ENCODE measurements at places on chromosomes 2 and 18. TPM values are rescaled to one million over a fixed set of nuclear protein-coding genes. Genes with fewer than 3 reads are reported as not detected.
A peak's percentile ranks its signal among the peaks of the same experiment; 100 is the strongest.

GRCh38 chr2:42035241-42035640, 12.6 kb upstream of the PKDCC start:
- no peaks in the 10 kb centered on the region for H3K36me3 ChIP-seq
- no peak overlapping the region for H3K4me3 ChIP-seq
- no peak overlapping the region for H3K27ac ChIP-seq
- no peaks in the 10 kb centered on the region for H3K27me3 ChIP-seq
- peaks cover 25% of the 10 kb centered on the region for H3K4me1 ChIP-seq

DNA sequence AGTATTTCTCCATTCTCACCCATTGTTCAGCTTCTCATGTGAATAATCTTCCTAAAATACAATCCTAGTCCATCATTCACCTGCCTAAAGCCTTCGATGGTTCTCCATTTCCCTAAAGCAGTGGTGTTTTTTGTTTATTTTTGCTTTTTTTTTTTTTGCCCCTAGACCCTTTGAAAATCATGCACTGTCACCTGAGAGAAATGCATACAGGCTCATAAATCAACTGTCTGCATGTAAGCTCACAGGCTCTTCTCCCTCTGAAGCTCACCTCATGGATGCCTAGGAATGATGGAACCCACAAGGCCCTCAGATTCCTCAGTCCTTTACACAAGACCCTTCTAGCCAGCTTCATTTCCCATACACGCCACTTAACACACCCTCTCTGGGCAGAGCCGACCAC, 31.5 kb downstream of the B4GALT6 start:
- H3K4me1 ChIP-seq, result peaks cover 2% of the 10 kb centered on the region
- DNase-seq, result no peak
- no peaks in the 10 kb centered on the region for H3K27me3 ChIP-seq
- no peak overlapping the region for H3K27ac ChIP-seq
- H3K36me3 ChIP-seq, result no peaks in the 10 kb centered on the region

- no peaks in the 10 kb centered on the region for H3K4me1 ChIP-seq
- no peak overlapping the region for H3K27ac ChIP-seq
- H3K36me3 ChIP-seq, result no peaks in the 10 kb centered on the region
- no peak overlapping the region for H3K4me3 ChIP-seq
- no peaks in the 10 kb centered on the region for H3K27me3 ChIP-seq
Measured at GRCh38 chr18:66724664-66725356, 120.9 kb upstream of the CDH19 start.

DNA sequence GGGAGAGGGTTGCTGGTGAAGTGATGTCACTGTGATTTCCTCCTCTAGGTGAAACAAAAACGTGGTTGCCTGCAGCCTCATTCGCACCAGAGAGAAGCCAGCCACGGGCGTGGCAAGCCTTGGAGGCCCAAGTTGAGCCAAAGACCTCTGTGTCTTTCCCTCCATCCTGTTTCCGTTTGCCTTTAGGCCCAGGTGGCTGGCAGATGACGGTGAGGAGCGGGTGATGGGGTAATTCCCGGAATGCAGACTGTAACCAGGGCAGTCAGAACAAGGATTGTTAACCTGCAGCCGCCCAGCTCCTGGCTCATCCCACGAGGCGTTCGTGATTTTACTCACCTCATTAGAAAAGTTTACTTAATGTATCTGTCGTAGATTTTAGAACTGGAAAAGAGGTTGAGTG, 14.4 kb downstream of the CTIF start:
- no peaks in the 10 kb centered on the region for H3K36me3 ChIP-seq
- DNase-seq, result no peak
- no peak overlapping the region for H3K27ac ChIP-seq
- peaks cover 4% of the 10 kb centered on the region for H3K4me1 ChIP-seq
- H3K4me3 ChIP-seq, result no peak overlapping the region

GRCh38 chr2:19677825-19678518, 223.8 kb downstream of the TTC32 start:
- DNase-seq, result no peak
- H3K4me3 ChIP-seq, result no peak overlapping the region
- peaks cover 12% of the 10 kb centered on the region for H3K27me3 ChIP-seq
- no peaks in the 10 kb centered on the region for H3K4me1 ChIP-seq
- no peaks in the 10 kb centered on the region for H3K36me3 ChIP-seq

- no peaks in the 10 kb centered on the region for H3K36me3 ChIP-seq
- H3K4me3 ChIP-seq, result peak overlapping the region; percentile 27
- peak; percentile 69 for DNase-seq
- H3K27me3 ChIP-seq, result peaks cover 12% of the 10 kb centered on the region
Measured at GRCh38 chr2:106542746-106543359, 55.7 kb downstream of the CD8B2 start.

GRCh38 chr18:80033181-80034067, 810 bp upstream of the RBFA start:
- H3K27ac ChIP-seq, result peak overlapping the region; percentile 87
- peaks cover 9% of the 10 kb centered on the region for H3K4me1 ChIP-seq
- H3K36me3 ChIP-seq, result no peaks in the 10 kb centered on the region
- H3K27me3 ChIP-seq, result no peaks in the 10 kb centered on the region

GRCh38 chr2:88639865-88640264, 12.6 kb upstream of the EIF2AK3 start:
- no peaks in the 10 kb centered on the region for H3K36me3 ChIP-seq
- H3K4me3 ChIP-seq, result no peak overlapping the region
- H3K27ac ChIP-seq, result no peak overlapping the region
- H3K27me3 ChIP-seq, result no peaks in the 10 kb centered on the region
- no peak for DNase-seq
- no peaks in the 10 kb centered on the region for H3K4me1 ChIP-seq

DNA sequence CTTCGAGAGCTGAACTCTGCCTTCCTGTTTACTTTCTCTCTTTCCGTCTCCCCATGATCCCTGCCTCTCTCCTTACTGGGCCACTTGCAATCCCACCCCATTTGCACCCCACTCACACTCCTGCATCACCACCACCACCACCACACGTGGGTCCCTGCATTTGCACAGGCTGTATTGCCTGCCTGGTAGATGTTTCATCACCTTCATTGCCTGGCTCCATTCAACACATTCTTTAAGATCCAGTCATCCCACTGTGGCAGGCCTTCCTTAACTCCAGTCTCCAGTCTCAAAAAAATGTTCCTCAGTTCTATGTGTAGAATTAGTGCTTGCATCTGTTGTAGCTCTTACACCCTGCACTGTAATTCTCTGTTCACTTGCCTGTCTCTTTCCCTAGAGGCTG, 13.9 kb downstream of the NOSTRIN start:
- H3K27ac ChIP-seq, result no peak overlapping the region
- DNase-seq, result no peak

DNA sequence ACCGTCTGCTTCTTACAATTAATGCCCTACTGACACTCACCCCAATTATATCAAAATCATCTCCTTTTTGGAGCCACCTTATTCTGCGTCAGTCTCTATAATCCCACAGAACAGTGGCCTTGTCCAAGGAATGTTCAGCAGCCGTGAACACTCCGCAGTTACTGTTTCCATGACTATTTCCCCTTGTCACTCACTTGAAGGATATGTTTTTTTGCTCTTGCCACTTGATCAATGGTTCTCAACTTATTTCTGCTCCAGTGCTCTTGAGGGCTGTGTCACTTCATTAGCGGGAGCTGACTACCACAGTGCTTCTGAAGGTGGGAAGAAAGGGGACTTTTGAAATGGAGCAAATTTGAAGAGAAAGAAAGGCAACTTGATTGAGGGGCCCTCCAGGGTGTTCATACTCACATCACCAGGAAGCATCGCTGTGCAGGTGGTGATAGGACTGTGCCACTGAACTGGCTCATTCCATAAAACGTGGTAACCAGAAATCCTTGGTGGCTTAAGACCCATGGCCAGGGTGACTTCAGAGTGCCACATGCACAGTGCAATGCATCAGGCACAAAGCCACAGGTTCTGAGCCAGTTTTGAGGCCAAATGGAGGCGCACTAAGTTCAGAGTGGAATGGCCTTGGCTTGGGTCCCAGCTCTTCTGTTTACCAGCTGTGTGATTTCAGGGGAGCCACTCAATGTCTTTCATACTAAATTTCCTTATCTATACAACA, 320.6 kb upstream of the RAB12 start:
- no peaks in the 10 kb centered on the region for H3K4me1 ChIP-seq
- H3K27ac ChIP-seq, result no peak overlapping the region
- H3K4me3 ChIP-seq, result no peak overlapping the region
- H3K36me3 ChIP-seq, result no peaks in the 10 kb centered on the region

GRCh38 chr18:74019864-74020263, 127.8 kb downstream of the FBXO15 start:
- no peaks in the 10 kb centered on the region for H3K27me3 ChIP-seq
- no peak for DNase-seq
- H3K36me3 ChIP-seq, result no peaks in the 10 kb centered on the region
- H3K4me1 ChIP-seq, result peaks cover 8% of the 10 kb centered on the region
- no peak overlapping the region for H3K27ac ChIP-seq

- no peak overlapping the region for H3K4me3 ChIP-seq
- DNase-seq, result peak; percentile 75
- peaks cover 30% of the 10 kb centered on the region for H3K4me1 ChIP-seq
- H3K36me3 ChIP-seq, result no peaks in the 10 kb centered on the region
Measured at GRCh38 chr2:241545106-241545505, 13.4 kb upstream of the BOK start.

- peak overlapping the region; percentile 83 for H3K4me3 ChIP-seq
- DNase-seq, result peak; percentile 75
- H3K27ac ChIP-seq, result peak overlapping the region; percentile 49
- no peaks in the 10 kb centered on the region for H3K36me3 ChIP-seq
Measured at GRCh38 chr2:36356298-36356989, 866 bp downstream of the CRIM1 start.

GRCh38 chr2:120347396-120348060, 1.6 kb downstream of the INHBB start:
- peaks cover 13% of the 10 kb centered on the region for H3K4me1 ChIP-seq
- H3K36me3 ChIP-seq, result no peaks in the 10 kb centered on the region
- peaks cover 57% of the 10 kb centered on the region for H3K27me3 ChIP-seq
- H3K4me3 ChIP-seq, result no peak overlapping the region
- no peak overlapping the region for H3K27ac ChIP-seq
- no peak for DNase-seq

- no peak overlapping the region for H3K4me3 ChIP-seq
- DNase-seq, result no peak
- H3K4me1 ChIP-seq, result peaks cover 28% of the 10 kb centered on the region
- peaks cover 11% of the 10 kb centered on the region for H3K27me3 ChIP-seq
- no peaks in the 10 kb centered on the region for H3K36me3 ChIP-seq
- H3K27ac ChIP-seq, result no peak overlapping the region
Measured at GRCh38 chr2:27121906-27122305, 1.7 kb upstream of the ABHD1 start.

DNA sequence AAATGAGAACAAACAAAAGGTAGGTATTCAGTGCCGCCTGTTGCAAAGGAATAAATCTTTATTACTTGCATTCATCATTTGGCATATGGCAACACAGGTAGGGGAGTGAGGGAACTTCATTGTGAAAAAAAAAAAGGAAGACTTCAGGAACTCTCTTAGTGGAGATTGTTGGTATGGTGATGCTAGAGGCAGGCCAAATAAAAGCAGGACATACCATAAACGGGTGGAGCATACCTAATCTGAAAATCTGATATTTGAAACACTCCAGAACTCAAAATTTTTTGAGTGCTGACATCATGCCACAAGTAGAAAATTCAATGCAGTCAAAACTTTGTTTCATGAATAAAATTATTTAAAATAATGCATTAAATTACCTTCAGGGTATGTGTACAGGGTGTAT, 425.8 kb upstream of the SYT4 start:
- H3K36me3 ChIP-seq, result no peaks in the 10 kb centered on the region
- H3K4me3 ChIP-seq, result no peak overlapping the region
- H3K27ac ChIP-seq, result no peak overlapping the region
- H3K27me3 ChIP-seq, result no peaks in the 10 kb centered on the region
- no peak for DNase-seq

DNA sequence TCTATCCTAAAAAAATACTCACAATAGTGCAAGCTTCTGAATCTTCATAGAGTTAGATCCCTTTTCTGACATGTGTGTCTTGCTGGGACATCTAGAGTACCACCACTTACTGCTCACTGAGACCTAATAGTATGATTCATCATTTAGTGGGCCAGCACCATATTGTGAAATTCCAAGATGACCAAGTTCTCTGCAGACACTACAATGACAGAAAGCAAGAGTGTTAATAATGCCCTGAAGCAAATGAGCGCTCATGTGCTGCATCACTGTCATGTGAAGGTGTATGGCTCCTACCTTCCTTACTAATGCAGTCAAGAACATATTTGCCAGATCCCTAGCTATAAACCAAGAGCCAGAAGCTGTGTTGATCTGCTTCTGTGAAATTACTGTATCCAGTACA, 606.2 kb upstream of the NXPH2 start:
- no peak for DNase-seq
- no peak overlapping the region for H3K27ac ChIP-seq
- H3K4me1 ChIP-seq, result no peaks in the 10 kb centered on the region

- no peaks in the 10 kb centered on the region for H3K36me3 ChIP-seq
- no peak overlapping the region for H3K27ac ChIP-seq
- DNase-seq, result no peak
- H3K4me1 ChIP-seq, result no peaks in the 10 kb centered on the region
- H3K4me3 ChIP-seq, result no peak overlapping the region
Measured at GRCh38 chr2:64672708-64673107, 19.0 kb upstream of the SERTAD2 start.

GRCh38 chr2:152611458-152612231, 105.6 kb downstream of the PRPF40A start:
- peaks cover 8% of the 10 kb centered on the region for H3K4me1 ChIP-seq
- peak overlapping the region; percentile 37 for H3K27ac ChIP-seq
- no peaks in the 10 kb centered on the region for H3K36me3 ChIP-seq

DNA sequence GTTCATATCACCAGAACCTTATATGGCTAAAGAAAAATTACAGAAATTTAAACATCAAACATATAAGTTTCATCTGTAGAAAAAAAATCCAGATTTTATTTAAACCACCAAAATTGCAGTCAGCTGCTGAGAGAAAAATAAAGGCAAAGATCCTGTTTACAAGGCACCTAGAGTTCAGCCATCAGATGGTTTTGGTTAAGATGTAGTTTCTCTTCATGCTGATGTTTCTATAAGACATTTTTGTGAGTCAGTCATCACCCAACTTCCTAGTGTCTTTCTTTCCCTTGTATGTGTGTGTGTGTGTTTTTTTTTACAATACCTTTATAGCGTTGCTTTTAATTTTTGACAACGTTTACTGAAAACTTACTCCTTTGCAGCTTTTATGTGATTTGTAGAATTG, 26.1 kb upstream of the MMADHC start:
- no peaks in the 10 kb centered on the region for H3K4me1 ChIP-seq
- H3K27ac ChIP-seq, result no peak overlapping the region
- H3K27me3 ChIP-seq, result no peaks in the 10 kb centered on the region
- no peak overlapping the region for H3K4me3 ChIP-seq
- no peaks in the 10 kb centered on the region for H3K36me3 ChIP-seq

GRCh38 chr2:106189325-106189724, 4.8 kb downstream of the UXS1 start:
- H3K27ac ChIP-seq, result no peak overlapping the region
- no peak for DNase-seq
- H3K4me1 ChIP-seq, result no peaks in the 10 kb centered on the region
- no peaks in the 10 kb centered on the region for H3K36me3 ChIP-seq
- no peak overlapping the region for H3K4me3 ChIP-seq
- no peaks in the 10 kb centered on the region for H3K27me3 ChIP-seq

- no peak for DNase-seq
- H3K27ac ChIP-seq, result no peak overlapping the region
- H3K4me3 ChIP-seq, result no peak overlapping the region
- no peaks in the 10 kb centered on the region for H3K36me3 ChIP-seq
- no peaks in the 10 kb centered on the region for H3K4me1 ChIP-seq
Measured at GRCh38 chr2:190186238-190186637, 123.7 kb upstream of the MSTN start.

GRCh38 chr18:69680123-69680522, 267.6 kb downstream of the CD226 start:
- peak overlapping the region; percentile 50 for H3K27ac ChIP-seq
- H3K4me1 ChIP-seq, result peaks cover 20% of the 10 kb centered on the region
- H3K36me3 ChIP-seq, result no peaks in the 10 kb centered on the region
- H3K4me3 ChIP-seq, result no peak overlapping the region
- DNase-seq, result peak; percentile 79

Gene LNPK
- 46.6 TPM for total RNA-seq

Gene TMEM37
- 13.8 TPM for total RNA-seq

Gene NAT8
- not detected for total RNA-seq

Gene FSHR
- total RNA-seq, result not detected

Gene REG1B
- total RNA-seq, result not detected

All from A673 (cell line).